WTC11 (cell line): ENCODE measurements at places on chromosomes 1 and 21.

- DNase-seq: no peak
Observed at GRCh38 chr1:6011161-6011945, 19.1 kb upstream of the NPHP4 start.

DNA sequence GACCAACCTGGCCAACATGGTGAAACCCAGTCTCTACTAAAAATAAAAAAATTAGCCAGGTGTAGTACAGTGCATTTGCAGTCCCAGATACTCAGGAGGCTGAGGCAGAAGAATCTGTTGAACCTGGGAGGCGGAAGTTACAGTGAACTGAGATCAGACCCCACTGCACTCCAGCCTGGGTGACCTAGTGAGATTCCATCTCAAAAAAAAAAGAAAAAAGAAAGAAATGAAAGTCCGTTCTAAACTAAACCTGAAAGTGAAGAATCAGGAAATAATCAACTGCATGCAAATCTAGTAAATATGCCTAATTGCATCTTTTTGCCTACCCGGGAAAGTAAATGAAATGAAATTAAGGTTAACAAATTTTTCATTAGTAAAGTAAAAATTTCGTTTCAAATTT is 99.6 kb downstream of the ZZZ3 start:
- DNase-seq: no peak

DNA sequence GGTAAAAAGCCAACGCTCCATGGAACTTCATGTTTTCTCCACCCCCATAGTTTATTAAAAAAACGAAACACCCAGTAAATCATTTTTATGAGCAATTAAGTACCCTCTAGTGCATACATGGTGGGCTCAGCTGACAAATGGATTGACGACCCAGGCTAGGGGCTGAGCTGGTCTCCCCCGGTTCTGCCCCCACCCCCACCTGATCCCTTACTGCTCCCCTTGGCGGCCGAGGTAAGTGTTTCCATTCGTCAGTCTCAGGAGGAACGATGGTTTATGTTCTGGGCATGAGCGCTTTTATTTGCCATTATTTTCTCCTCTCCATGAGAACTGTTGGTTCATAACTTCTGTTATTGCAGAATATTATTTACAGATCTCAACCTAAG is 233.9 kb upstream of the C1orf174 start:
- no peak for DNase-seq

GRCh38 chr1:232287676-232288569 is 342.0 kb downstream of the SIPA1L2 start:
- DNase-seq: no peak

GRCh38 chr1:161379071-161379470 is 11.4 kb upstream of the CFAP126 start:
- no peak for DNase-seq

DNA sequence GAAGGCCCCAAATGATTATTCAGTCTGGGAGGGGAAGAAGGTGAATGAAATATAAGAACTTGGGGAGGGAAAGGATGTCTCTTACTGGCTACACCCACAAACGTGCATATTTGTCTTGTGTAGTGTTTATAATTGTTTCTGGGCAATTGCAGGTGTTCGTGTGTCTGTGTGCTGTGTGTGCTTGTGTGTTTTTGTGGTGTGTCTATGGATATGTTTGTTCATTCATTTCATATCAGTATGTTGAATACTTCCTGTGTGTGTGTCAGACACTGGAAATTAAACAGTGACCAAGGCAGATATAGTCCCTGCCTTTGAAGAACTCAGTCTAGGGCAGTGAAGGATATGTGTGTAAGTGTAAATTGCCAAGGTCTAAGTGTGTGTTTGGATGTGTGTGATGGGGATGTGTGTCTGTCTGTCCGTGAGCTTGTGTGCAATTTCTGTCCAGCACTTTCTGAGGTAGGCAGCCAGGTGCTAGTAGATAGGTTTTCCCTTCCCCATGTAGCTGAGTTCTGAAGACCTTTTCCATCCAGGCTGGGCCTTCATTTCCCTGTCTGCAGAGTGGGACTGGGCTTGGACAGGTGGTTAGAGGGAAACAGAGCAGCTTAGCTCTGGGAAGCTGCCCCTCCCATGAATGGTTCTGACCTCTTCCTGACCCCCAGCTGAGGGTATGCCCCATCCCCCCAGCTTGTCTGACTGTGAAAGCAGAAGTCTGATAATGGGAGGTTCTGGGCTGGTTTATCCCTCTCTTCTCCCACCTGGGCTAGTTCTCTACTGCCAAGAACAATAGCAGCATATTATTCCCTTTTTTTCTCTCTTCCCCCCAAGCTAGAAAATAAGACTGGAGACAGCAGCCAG is 3.8 kb downstream of the AGO1 start:
- peak; percentile 32 for DNase-seq
